ENCODE measurements at places on chromosomes 6 and 20. TPM values are rescaled to one million over a fixed set of nuclear protein-coding genes. Genes with fewer than 3 reads are reported as not detected.

- no peak for DNase-seq
Observed at GRCh38 chr6:11729076-11729475, 49.5 kb downstream of the ADTRP start.

The SLC26A8 gene
- not detected for total RNA-seq

- DNase-seq: no peak
Observed at GRCh38 chr20:38863024-38863851, 57.7 kb downstream of the PPP1R16B start.

GRCh38 chr20:62716198-62716940, 7.7 kb downstream of the NTSR1 start:
- DNase-seq: no peak

- no peak for DNase-seq
Observed at GRCh38 chr20:46341074-46342009, 33.0 kb upstream of the CDH22 start.

DNA sequence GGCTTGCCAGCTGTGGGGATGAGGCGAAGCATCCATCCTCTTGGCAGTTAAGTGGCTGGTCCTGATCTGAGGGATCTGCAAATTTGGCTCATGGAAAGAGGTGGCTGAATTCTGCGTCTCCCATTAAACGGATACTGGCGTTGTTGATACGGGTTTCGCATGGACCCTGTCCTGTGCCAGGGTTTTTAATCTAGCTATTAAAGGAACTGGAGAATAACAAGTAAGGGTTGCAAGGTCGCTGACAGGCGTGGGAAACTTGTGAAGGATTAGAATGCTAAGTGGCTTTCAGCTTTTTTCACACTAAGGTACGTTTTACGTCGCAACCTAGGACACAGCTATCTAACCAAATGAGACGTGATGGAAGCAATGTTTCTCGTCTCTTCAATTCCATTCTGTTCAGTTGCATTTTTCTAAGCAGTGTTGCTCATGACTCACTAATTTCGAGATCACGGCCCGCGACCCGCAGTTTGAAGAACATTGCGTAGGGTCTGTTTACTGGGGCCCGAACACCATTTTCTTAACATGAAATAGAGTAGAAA, 852 bp downstream of the GMNN start:
- DNase-seq: no peak

The AGPAT4 gene
- 15.1 TPM for total RNA-seq

- DNase-seq: no peak
Observed at GRCh38 chr6:8087870-8088754, 14.2 kb downstream of the EEF1E1 start.

The ADGRF5 gene
- total RNA-seq: not detected

The CDH26 gene
- total RNA-seq: 0.44 TPM

The CALHM5 gene
- total RNA-seq: 3.0 TPM

DNA sequence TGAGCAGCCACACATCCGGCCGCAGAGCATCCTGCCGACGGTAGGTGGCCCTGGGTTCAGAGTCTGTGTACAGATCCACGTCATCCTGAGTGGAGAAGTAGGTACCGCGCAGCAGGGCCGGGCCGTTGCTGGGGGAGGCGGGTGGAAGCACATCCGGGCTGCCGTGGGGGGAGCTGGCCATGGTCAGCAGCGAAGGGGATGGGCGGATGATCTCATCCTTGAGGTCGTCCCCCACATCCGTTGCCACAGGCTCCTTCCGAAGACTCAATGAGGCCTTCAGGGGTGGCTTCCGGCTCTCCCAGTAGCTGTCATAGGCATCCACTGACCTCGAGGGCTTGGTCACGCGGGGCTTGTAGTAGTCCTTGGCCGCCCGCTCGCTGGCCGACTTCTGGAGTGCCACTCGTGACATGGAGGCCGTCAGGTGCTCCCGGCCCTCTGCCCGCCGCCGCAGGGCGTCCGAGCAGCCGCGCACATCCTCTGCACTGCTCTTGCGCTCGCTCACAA, 9.2 kb downstream of the SPATA2 start:
- no peak for DNase-seq

The GNMT gene
- total RNA-seq: not detected

GRCh38 chr6:169396554-169397163, 143.0 kb upstream of the THBS2 start:
- DNase-seq: no peak

The METTL24 gene
- total RNA-seq: not detected

Data from Caki2 (cell line).